ENCODE measurements at places on chromosomes 5 and 9.

- DNase-seq: no peak
Measured at GRCh38 chr5:96483878-96484277, 50.8 kb upstream of the PCSK1 start.

DNA sequence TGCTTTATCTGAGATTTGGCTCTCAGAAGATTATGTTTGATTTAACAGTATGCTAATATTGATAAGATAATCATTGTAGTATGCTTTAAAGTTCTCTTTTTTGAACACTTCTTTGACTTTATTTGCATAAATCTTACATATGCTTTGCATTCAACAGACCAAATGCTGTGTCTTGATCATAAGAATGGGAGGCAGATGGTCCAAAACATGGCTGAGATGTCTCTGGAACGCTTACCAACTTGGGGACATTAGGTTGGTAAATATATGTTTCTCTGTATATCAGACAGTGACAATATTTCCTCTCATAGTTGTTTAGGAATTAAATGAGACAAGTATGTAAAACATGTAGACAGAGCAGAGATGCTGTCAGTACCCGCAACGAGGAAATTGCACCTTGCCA lies 197.9 kb upstream of the CTNND2 start:
- DNase-seq: no peak

- DNase-seq: no peak
Measured at GRCh38 chr9:14593406-14593805, 99.8 kb downstream of the ZDHHC21 start.

DNA sequence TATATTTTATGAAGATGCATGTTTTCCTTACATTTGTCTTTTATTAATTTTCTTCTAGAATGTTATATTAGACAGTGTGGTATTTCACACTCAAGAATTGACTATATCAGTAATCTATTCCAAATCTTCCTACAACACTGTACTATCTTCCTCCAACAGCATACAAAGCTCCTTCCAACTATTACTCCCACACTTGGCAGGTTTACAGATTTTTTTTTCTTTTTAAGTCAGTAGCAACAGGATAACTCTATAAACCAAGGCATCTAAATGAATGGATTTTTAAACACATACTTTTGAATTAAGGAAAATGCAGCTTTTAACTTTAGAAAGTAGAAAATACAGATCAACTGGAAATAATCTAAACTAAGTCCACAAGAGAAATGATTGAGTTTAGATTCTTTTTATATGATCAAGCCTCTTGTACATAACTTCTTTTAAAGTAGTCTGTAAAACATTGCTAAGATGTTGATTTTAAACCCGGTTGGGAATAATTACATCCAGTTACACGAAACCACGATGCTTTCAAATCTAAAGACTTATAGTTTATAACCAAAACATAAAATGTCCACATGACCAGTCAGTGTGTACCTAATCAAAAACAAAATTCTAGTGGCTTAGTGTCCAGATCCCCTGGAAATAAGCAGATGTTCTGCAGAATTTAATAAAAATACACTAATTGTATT lies 281.6 kb downstream of the ADAMTS6 start:
- no peak for DNase-seq

GRCh38 chr5:54902791-54903473 lies 82.5 kb downstream of the ESM1 start:
- DNase-seq: no peak

GRCh38 chr9:137891588-137892423 lies 14.2 kb downstream of the CACNA1B start:
- DNase-seq: no peak

Data from substantia nigra (tissue), 51 donors.